NCI-H187 (cell line): ENCODE measurements at places on chromosomes 7 and 10.
A peak's percentile ranks its signal among the peaks of the same experiment; 100 is the strongest.

DNA sequence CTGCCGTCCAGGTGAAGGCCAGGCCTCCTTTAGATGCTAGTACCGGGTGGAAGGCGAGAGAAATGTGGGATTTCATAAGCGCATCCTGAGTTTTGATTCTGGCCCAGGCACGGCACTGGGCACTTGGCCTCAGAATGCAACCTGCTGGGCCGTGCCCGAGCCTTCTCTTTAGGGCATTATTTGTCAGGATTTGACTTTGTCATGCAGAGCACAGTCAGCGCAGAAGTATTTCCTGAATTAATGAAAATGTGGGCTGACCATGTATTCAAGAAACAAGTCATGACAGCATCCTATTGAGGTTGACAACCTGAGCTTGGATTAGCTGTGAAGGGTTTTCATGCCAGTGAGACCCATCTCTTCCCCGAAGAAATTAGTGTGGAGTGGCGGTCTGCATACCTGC is 34.4 kb downstream of the RCC1L start:
- DNase-seq: no peak

DNA sequence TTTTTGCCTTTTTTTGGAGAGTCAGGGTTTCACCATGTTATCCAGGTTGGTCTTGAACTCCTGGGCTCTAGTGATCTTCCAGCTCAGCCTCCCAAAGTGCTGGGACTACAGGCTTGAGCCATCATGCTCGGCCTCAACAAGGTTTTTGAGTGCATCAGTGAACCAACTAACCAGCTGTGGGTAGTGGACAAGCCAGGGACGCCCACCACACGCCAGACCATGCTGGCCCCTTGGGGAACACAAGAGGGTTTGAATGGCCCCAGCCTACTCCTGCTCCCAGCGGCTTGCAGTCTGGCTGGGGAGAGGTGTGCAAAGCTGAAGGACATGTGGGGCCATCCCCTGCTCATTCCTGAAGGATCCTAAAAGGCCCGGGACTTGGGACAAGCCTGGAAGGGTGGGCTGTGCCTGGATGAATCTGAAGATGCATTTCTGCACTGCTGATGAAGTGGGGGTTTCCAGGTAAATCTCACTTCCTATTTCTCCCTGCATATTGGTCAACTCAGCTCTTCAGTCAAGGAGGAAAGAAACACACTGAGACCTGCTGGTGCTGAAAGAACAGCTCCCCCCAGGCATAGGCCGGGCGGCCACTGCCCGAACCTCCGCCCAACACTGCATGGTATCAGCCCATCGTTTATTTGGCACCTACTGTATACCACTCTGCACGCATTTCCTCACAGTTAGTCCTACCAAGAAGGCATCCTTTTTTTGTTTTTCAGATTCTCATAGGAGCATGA is 6.9 kb downstream of the MMD2 start:
- DNase-seq: no peak

DNA sequence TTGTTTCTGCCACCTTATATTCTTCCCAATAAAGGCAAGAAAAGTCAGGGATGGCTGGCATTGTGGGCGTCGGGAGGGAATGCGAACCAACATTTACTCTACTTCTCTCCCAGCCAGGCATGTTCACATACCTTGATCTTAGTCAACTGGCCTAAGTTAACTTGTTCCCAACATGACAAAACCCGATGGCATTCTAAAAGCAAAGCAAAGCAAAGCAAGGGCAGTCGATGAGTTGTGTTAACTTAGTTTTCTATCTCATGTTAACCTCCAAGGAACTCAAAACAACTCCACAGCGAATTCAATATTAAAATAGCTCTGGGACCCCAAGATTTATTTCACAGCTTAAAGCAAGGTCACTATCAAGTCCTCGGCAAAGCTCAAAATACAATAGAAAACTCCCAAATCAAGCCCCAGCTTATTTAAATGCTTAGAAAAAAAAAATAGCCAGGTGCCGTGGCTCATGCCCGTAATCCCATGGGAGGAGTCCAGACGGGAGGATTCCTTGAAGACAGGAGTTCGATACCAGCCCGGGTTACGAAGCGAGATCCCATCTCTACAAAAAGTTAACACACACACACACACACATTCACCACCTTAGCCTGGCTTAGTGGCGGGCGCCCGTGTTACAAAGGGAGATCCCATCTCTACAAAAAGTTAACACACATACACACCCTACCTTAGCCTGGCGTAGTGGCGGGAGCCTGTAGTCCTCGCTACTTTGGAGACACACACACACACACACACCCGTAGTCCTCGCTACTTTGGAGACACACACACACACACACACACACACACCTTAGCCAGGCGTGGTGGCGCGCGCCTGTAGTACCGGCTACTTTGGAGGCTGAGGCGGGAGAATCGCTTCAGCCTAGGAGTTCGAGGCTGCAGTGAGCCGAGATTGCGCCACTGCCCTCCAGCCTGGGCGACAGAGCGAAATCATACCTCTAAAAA is 901 bp upstream of the CCNY start:
- peak; percentile 5 for DNase-seq

DNA sequence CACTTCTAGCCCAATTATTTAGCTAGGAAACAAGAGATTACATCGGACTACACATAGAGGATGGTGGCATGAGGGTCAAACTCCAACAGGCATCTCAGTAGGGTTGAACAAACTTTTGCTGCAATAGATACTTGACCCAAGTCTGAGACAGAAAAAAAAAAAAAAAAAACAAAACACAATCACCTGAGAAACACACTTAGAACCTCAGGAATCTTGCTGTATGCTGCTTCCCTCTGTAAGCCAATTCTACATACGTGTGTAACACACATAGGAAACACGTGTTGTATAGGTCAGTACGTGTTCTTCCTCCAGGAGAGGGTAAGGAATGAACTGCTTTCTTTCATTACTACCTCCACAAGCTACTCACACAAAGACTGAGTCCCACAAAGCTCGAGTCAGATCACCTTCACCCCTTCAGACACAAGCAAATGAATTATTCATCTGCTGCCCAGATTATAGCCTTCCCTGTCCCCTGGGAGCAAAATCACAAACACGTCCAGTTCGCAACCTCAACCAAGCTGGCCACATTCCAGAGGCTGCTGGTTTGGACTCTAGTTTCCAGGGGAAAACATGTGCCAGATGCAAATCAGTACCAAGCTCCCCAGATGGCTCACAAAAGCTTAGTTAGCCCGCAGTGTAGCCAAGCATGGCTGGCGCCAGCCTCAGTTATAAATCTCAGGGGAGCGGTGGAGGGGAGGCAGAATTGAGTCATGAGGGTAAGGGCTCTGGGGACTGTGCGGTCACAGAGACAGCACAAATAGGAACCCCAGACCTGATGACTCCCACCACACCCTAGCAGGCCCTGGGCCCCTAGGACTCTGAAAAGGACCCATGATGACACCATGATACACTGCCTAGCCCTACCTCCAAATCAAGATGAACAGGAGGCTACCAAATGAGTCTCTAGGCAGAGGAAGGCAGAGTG is 15.1 kb downstream of the PSAP start:
- peak; percentile 21 for DNase-seq

- no peak for DNase-seq
Observed at GRCh38 chr10:986137-986825, 2.0 kb upstream of the GTPBP4 start.

- DNase-seq: no peak
Observed at GRCh38 chr7:80649011-80649410, 10.6 kb downstream of the CD36 start.

GRCh38 chr7:140358412-140359051 is 39.8 kb downstream of the SLC37A3 start:
- no peak for DNase-seq

GRCh38 chr7:24657980-24658379 is 84.7 kb downstream of the PALS2 start:
- no peak for DNase-seq

DNA sequence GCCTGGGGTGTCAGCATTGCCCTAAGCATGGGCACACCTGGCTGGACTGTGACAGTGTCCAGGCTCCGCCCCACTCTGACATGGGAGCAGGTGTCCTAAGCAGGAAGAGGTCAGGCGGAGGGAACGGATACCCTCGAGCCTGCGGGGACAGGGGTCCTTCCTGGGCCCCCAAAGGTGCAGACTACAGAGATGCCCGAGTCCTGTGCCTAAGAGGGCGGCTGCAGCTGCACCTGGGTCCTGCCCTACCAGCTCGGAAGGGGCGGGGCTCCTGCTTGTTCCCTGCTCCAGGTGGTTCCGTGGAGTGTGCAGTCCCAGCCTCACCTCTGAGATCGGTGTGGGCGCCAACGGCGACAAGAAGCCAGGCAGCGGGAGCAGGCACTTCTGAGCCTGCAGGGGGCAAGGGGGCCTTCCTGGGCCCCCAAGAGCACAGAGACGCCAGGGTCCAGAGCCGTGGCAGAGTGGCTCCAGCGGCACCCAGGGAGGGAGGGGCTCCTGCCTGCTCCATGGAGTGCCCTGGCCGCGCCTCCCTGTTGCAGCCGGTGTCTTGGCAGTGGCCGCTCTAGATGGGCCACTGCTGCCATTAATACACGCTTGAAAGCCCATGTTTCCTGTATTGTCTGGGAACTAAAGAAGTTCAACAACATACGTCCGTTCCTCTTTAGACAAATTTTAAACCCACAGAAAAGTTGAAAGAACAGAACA is 64.5 kb upstream of the CACNA2D1 start:
- peak; percentile 57 for DNase-seq

- peak; percentile 11 for DNase-seq
Observed at GRCh38 chr10:77165445-77166208, 472.0 kb downstream of the KCNMA1 start.

- no peak for DNase-seq
Observed at GRCh38 chr10:4980793-4981192, 17.6 kb downstream of the AKR1C1 start.

GRCh38 chr10:71604324-71605018 is 115.1 kb downstream of the C10orf105 start:
- no peak for DNase-seq

GRCh38 chr10:68296843-68297663 is 34.8 kb upstream of the HNRNPH3 start:
- no peak for DNase-seq

DNA sequence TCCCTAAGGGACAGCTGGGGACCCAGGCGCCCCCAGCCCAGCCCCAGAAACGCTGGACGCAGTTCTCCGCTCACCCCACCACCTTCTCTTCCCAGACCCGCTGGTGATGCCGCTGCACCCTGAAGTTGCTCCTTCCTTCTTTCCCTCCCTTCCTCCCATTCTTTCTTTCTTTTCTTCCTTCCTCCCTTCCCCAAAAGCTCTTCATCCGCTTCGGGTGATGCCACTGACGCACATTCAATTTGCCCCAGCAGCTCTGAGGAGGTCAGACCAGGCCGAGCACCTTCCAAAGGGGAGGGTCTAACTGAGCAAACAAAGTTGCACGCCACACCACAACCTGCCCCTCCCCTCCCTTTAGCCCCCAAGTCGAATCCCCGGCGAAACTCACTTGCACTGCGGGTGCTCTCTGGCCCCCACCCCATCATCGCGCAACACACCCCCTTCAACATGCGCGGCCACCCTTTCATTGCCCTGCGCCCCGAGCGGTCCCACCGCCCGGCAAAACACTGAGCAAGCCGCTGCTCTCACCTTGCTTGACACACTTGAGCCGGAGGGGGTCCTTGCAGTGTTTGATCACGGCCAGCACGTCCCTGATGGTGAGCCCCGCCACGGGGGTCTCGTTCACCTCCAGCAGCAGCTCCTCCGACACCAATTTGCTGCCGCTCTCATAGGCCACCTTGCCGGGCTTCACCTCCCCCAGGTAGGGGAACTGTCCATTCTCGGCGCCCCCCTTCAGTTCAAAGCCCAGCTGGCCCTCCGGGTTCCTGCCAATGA is 787 bp downstream of the MAGI2 start:
- no peak for DNase-seq
